ENCODE measurements at places on chromosomes 11 and 22. TPM values are rescaled to one million over a fixed set of nuclear protein-coding genes. Genes with fewer than 3 reads are reported as not detected.

CHRM1 gene
- total RNA-seq: not detected

GRCh38 chr22:47371263-47372090 is 609.0 kb downstream of the TBC1D22A start:
- DNase-seq: no peak

RAPSN gene
- 0.18 TPM for total RNA-seq

DNA sequence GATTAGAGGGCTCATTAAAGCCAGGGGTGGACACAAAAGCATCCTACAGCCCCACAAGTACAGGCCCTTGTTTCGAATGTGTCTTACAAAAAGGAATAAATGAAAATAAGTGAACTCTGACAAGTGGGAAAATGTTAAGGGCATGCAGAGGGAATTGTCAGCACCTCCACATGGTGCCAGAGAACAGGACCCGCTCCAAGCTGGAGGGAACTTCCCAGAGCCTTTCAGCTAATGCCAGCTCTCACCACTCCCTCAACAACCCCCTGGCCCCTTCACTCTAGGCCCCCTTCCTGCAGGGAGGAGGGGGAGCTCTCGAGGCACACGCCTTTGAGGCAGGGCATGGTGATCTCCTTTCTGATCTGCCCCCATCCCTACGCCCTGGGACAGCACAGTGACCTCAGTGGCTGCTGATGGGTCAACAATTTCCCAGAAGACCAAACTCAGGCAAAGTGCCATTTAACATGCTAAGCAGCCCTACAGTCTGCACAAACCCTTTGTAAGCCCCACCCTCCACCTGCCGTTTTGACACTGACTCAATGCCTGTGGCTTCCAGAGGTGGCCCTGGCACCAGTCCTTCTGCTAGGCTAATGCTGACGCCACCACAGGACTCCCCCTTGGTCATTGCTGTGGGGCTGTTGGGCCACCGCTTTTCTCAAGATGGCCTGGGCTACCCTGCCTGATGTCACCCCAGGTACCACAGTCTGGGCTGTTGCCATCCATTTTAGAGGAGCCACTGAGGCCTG is 12.5 kb upstream of the CHST1 start:
- DNase-seq: no peak

- no peak for DNase-seq
Observed at GRCh38 chr11:81725701-81726100, 1008.0 kb downstream of the FAM181B start.

OR4D10 gene
- not detected for total RNA-seq

GRCh38 chr11:6681949-6682348 is 1.2 kb downstream of the MRPL17 start:
- DNase-seq: no peak

GRCh38 chr11:83097429-83098075 is 25.9 kb upstream of the RAB30 start:
- no peak for DNase-seq
